ENCODE measurements at places on chromosomes 2 and 18. TPM values are rescaled to one million over a fixed set of nuclear protein-coding genes. Genes with fewer than 3 reads are reported as not detected.

CYTIP gene
- total RNA-seq = 294 TPM

CCDC150 gene
- 1.7 TPM for total RNA-seq

CNDP1 gene
- 0.20 TPM for total RNA-seq

MARCHF4 gene
- total RNA-seq = not detected

AOX1 gene
- not detected for total RNA-seq

DNA sequence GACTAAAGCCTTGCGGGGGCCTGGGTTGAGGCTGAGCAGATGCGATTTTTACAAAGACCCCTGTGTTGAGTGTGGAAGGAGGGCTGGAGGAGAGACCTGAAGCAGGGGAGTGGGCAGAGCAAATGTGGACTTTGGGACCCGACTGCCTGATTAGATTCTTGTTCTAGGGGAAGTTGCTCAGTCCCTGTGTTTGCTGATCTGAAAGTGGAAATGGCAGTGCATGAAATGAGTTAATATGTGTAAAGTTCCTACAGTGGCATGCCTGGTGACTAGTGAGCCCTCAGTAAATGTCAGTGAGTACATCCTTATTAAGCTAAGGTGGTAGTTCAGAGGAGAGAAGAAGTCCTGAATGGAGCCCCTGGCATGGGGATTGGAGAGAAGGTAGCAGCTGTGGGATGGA, 52.3 kb downstream of the ARMC9 start:
- H3K36me3 ChIP-seq = peaks cover 3% of the 10 kb centered on the region
- no peak overlapping the region for H3K27ac ChIP-seq
- H3K27me3 ChIP-seq = peaks cover 21% of the 10 kb centered on the region
- no peak for DNase-seq

- DNase-seq = no peak
- H3K4me1 ChIP-seq = peaks cover 18% of the 10 kb centered on the region
- no peaks in the 10 kb centered on the region for H3K27me3 ChIP-seq
- no peaks in the 10 kb centered on the region for H3K36me3 ChIP-seq
Observed at GRCh38 chr2:10048501-10049171, 5.3 kb downstream of the KLF11 start.

DNA sequence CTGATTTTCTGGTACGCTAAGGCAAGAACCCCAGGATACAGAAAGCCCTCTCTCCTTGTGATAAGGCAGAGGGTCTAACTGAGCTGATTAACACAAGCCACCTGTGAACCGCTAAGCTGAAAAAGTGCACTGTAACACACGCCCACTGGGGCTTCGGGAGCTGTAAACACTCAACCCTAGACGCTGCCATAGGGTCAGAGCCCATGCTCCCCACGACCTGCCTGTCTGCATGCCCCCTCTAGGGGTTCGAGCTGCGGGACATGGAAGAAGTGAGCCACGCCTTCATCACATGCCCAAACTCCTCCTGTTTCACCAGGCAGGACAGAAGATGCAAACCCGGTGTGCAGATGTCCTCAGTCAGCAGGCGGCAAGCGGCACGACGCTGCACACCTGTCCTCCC, 173.9 kb upstream of the RAB12 start:
- H3K4me3 ChIP-seq = no peak overlapping the region
- no peak for DNase-seq

DNA sequence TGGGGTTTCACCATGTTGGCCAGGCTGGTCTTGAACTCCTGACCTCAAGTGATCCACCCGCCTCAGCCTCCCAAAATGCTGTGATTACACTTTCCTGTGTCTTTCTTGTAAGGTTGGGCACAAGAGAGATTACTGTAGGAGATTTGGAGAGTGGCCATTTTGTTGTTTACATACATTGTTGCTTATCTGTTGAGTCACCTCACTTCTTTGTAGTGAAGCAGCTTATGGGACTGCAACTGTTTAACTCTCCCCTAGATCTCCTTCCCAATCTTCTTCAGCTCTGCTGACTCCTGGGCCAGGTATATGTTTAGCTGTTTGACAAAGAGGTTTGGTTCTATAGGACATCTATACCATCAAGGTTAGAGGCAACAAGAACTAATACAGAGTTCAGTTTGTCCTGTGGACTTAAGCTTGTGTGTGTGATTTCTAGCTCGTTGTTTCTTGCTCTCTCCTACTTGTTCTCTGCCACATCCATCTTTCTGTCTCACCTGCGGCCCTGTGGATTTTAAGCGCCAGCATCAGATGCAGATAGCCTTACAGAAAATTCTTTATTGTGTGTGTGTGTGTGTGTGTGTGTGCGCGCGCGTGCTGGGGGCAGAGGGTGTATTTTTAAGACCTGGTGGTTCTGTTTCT, 95.4 kb downstream of the HAUS1 start:
- H3K36me3 ChIP-seq = no peaks in the 10 kb centered on the region
- no peak for DNase-seq

DNA sequence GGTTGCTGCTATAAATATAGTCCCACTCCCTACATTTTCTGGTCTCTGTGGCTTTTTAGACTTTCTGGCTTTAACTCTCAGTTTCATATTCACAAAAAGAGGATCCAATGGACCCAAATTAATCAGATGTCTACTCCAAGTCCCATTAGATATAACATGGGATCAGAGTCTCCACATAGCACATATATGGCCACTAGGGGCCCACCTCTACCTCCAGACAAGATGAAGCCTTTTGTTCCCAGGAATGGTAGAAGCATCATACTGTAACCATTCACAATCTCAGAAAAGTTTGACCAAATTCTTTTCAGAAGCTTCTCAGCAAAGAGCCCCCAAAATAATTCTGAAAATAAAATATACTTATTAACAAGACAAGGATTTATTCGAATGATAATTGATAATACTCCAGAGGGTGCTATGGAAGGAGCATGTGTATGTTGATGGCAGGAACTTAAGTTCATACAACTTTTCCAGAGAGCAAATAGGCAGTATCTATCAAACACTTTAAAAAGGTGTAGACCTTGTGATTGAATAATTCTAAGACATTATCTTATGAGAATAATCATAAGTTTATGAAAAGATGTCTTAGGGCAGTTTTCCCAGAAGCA, 382.3 kb upstream of the CRIM1 start:
- H3K4me1 ChIP-seq = peaks cover 2% of the 10 kb centered on the region
- peaks cover 24% of the 10 kb centered on the region for H3K27me3 ChIP-seq
- no peak overlapping the region for H3K27ac ChIP-seq
- DNase-seq = no peak
- H3K4me3 ChIP-seq = no peak overlapping the region
- no peaks in the 10 kb centered on the region for H3K36me3 ChIP-seq

DNA sequence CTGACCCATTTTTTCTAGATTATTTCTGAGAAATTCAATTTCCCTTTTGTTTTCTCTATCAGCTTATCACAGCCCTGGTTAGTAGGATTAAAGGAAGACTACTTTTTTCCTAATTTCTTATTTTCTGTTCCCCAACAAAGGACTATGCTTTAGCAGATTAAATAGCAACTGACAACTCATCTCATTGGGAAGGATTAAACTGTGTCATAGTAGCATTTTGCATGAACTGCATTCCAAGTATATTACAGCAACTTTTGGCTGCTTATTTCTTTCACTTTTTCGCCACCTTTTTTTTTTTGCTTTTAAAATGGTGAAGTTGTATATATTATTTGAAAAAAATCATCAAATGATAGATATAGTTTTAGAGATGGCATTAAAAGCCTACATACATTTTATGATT, 570.3 kb downstream of the FBXO15 start:
- no peaks in the 10 kb centered on the region for H3K4me1 ChIP-seq
- no peaks in the 10 kb centered on the region for H3K36me3 ChIP-seq
- no peak for DNase-seq
- no peak overlapping the region for H3K4me3 ChIP-seq
- no peaks in the 10 kb centered on the region for H3K27me3 ChIP-seq

DNA sequence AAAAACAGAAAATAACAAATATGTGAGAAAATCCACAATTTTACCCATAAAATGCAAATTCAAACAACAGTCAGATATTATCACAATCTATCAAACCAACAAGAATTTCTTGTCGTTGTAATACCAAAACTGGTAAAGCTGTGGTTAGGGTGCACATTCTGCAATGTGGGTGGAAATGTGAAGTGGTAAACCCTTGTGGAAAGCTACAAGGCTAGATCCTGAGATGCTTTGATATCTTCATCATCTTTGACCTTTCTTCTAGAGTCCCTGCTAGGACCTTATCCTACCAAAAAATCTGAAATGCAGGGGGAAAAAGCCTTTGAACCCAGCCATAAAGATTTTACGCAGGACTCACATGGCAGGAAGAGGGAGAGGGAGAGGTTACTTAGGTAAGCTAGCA, 17.2 kb upstream of the ATG16L1 start:
- H3K27me3 ChIP-seq = no peaks in the 10 kb centered on the region
- no peak for DNase-seq
- peak overlapping the region; percentile 27 for H3K27ac ChIP-seq
- H3K4me3 ChIP-seq = no peak overlapping the region

- no peak overlapping the region for H3K27ac ChIP-seq
- H3K4me1 ChIP-seq = peaks cover 12% of the 10 kb centered on the region
- peaks cover 2% of the 10 kb centered on the region for H3K36me3 ChIP-seq
- DNase-seq = no peak
- no peak overlapping the region for H3K4me3 ChIP-seq
Observed at GRCh38 chr2:24723665-24724064, 69.5 kb downstream of the PTRHD1 start.

DNA sequence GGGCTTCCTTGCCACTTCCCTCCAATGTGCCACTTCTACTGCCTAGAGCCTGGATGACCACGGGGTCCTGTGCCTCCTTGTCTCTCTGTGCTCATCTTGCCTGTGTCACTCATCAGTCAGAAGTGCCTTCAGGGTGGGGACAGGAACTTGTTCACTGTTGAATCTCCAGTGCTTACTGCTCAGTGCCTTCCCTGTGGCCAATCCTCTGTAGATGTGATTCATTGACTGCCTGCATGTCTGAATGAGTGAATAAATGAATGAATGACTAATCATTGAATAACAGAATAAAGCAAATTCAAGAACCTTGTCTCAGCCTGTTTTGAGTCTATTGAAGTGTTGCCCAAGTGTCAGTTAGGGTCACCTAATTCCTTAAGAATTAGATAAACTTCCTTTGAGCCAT, 42.3 kb upstream of the FAM136A start:
- H3K36me3 ChIP-seq = peaks cover 6% of the 10 kb centered on the region
- DNase-seq = no peak
- H3K4me1 ChIP-seq = peaks cover 3% of the 10 kb centered on the region
- H3K27me3 ChIP-seq = peaks cover 49% of the 10 kb centered on the region

DNA sequence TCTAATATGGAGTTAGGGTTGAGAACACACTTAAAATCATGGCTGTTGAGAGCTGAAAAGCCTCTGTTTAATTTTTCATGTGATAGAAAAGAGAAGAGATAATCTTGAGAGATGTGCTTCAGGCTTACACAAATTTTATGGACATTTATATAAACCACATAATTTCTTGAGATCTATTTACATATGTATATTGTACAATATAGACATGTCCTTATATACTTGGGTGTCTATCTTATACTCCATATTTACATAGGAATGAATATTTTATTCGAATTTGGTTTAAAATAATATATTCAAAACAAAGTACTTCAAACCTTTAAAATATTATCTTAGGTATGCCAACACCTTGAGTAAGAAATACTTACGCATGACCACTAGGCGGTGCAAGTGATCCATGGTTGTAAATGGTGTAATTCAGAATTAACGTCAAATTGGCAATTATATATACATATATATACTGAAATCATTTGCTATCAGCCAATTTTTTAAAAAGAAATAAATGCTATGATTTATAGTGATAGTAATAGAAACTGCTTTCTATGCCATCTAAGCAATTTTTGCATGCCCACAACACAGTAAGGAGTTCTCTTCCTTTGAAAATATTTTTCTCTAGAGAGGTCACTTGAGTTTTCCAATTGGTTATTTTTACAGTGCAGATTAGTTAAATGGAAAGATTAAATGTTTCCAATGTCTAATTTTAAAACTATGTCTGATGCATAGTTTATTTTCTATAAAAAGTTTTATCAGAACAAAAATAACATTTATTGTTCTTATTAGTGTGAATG, 37.6 kb upstream of the SPAG16 start:
- H3K27me3 ChIP-seq = peaks cover 39% of the 10 kb centered on the region
- H3K4me1 ChIP-seq = no peaks in the 10 kb centered on the region
- no peak overlapping the region for H3K4me3 ChIP-seq
- DNase-seq = peak; percentile 33
- H3K36me3 ChIP-seq = no peaks in the 10 kb centered on the region
